Placental epithelial cell (primary cell): ENCODE measurements at places on chromosomes 4 and X. TPM values are rescaled to one million over a fixed set of nuclear protein-coding genes. Genes with fewer than 3 reads are reported as not detected.

Gene XAGE1A
- total RNA-seq: not detected in 2 replicates

Gene ANK2
- 0.79 and 1.7 TPM in 2 replicates for total RNA-seq

Gene USP51
- total RNA-seq: 2.3 and 7.1 TPM in 2 replicates

Gene RNF150
- total RNA-seq: 0.39 and 0.43 TPM in 2 replicates

Gene UGT2B11
- not detected in 2 replicates for total RNA-seq

Gene ZNF732
- 2.0 and 2.9 TPM in 2 replicates for total RNA-seq

Gene PLXNB3
- total RNA-seq: 0.39 and 2.3 TPM in 2 replicates

Gene FHDC1
- 4.7 and 9.1 TPM in 2 replicates for total RNA-seq

Gene MND1
- 2.1 and 2.7 TPM in 2 replicates for total RNA-seq

Gene YY2
- 0.98 and 1.6 TPM in 2 replicates for total RNA-seq

Gene PRDM8
- total RNA-seq: not detected in 2 replicates

Gene CABS1
- total RNA-seq: not detected in 2 replicates

Gene MAGEA1
- not detected in 2 replicates for total RNA-seq

Gene ACE2
- total RNA-seq: 0.11 and 0.39 TPM in 2 replicates
